Fibroblast of skin of back (primary cell): ENCODE measurements at places on chromosomes 5 and 9.

DNA sequence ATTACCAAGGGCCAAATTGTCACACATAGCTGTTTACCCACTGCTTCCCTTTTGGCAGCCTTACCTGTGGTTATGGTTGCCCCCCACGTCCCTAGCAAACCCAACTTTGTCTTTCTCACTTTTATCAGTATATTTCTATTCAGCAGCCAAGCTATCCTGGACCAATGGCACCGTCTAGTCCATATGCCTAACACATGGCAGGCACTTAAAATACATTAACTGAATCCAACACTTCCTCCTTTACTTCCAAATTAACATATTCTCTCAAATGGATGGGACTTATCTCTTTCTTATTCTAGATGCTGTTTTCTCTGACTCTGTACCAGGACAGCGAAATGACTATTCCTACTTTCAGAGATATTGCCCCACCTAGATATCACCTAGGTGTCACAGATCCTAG is 50.9 kb upstream of the SLC44A1 start:
- DNase-seq, result no peak

GRCh38 chr5:171571663-171572062 is 152.2 kb downstream of the FGF18 start:
- DNase-seq, result peak; percentile 56

DNA sequence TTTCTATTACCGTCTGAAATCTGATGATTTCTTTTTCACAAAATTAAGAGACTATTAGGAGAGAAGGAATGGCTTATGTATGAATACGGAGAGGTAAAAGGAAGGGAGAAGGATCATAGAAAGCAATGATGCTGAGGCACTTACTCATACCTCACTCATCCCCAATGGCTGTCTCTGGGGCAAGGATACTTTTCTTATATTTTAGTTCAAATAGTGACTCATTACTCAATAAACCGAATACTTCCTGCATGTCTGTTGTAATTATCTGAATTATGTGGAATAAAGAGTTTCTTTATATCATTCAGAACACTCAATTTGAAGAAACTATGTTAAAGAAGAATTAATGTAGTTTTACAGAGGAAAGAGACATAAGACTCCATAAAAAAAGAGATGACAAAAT is 284.5 kb upstream of the NUDT12 start:
- peak; percentile 64 for DNase-seq

- no peak for DNase-seq
Observed at GRCh38 chr9:117293206-117294114, 121.4 kb downstream of the ASTN2 start.
